ENCODE measurements at places on chromosomes 12 and 14. TPM values are rescaled to one million over a fixed set of nuclear protein-coding genes. Genes with fewer than 3 reads are reported as not detected.
A peak's percentile ranks its signal among the peaks of the same experiment; 100 is the strongest.

Gene CD4
- total RNA-seq: not detected

DNA sequence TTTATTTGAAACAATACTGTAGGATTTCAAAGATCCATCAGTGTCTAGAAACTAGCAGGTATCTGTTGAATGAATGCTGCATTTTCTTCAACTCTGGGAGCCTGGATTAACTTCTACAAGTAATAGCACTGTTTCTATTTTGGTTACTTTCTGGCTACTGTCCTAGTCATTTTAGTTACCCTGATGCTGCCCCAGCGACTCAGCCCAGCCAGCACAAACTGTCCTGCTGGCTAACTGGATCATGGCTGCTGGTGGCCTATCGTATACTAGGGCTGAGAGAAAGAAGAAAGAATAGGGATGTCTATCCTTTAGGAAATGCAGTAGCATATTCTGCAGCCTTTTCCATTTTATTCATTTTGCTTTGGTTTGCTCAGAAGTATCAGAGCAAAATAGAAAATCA, 53.9 kb downstream of the NTN4 start:
- H3K4me3 ChIP-seq: no peak overlapping the region
- H3K27ac ChIP-seq: no peak overlapping the region
- no peaks in the 10 kb centered on the region for H3K27me3 ChIP-seq
- no peak for DNase-seq

- peaks cover 4% of the 10 kb centered on the region for H3K4me1 ChIP-seq
- no peak for DNase-seq
- H3K27ac ChIP-seq: no peak overlapping the region
- H3K36me3 ChIP-seq: peaks cover 83% of the 10 kb centered on the region
- H3K4me3 ChIP-seq: no peak overlapping the region
- no peaks in the 10 kb centered on the region for H3K27me3 ChIP-seq
Observed at GRCh38 chr14:21257394-21257909, 11.8 kb downstream of the HNRNPC start.

DNA sequence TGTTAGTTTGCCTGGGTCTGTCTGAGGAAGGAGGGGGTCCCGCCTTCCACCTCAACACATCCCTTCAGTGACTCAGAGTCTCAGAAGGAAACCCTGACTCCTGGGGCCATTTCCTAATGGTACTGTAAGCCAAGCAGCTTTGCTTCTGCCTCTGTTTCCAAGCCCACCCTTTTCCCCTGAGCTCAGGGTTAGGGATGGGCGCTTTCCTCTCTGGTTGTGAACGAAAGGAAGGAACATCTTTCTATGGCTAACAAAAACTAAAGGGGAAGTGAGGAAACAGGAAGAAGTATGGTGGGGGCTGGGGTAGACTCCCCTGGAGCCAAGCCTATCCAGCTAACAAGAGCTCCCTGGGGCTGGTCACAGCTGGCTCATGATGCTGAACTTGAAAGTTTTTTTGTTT, 11.6 kb upstream of the UNC119B start:
- H3K27ac ChIP-seq: no peak overlapping the region
- no peak for DNase-seq

- no peaks in the 10 kb centered on the region for H3K4me1 ChIP-seq
- no peak overlapping the region for H3K27ac ChIP-seq
- DNase-seq: no peak
- peaks cover 6% of the 10 kb centered on the region for H3K36me3 ChIP-seq
- no peaks in the 10 kb centered on the region for H3K27me3 ChIP-seq
Observed at GRCh38 chr12:28313631-28314030, 123.4 kb downstream of the CCDC91 start.

GRCh38 chr12:32482226-32482625, 82.9 kb downstream of the FGD4 start:
- peak; percentile 73 for DNase-seq
- peaks cover 15% of the 10 kb centered on the region for H3K4me1 ChIP-seq
- H3K27me3 ChIP-seq: no peaks in the 10 kb centered on the region
- no peak overlapping the region for H3K4me3 ChIP-seq
- H3K27ac ChIP-seq: no peak overlapping the region

DNA sequence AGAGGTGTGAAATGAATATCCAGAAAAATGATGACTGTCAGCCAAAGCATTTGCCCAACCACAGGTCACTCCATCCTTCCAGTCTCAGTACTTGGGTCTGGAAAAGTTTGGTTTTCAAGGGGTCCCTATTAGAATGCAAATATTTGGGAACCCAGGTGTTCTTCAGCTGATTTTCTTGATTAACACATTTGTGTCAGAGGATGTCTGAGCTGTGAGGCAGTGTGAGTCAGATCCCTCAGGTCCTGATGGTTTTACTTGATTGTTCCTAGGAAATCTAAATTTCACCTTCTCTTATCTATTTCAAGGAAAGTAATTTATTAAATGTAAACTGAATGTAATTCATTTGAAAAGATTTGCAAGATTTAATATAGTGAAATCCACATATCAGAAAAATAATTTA, 71.5 kb downstream of the SSPN start:
- H3K36me3 ChIP-seq: no peaks in the 10 kb centered on the region
- no peaks in the 10 kb centered on the region for H3K27me3 ChIP-seq
- H3K4me1 ChIP-seq: no peaks in the 10 kb centered on the region
- H3K4me3 ChIP-seq: no peak overlapping the region

GRCh38 chr14:35375558-35376025, 29.0 kb downstream of the NFKBIA start:
- no peak overlapping the region for H3K27ac ChIP-seq
- H3K4me1 ChIP-seq: no peaks in the 10 kb centered on the region
- H3K36me3 ChIP-seq: no peaks in the 10 kb centered on the region
- H3K4me3 ChIP-seq: no peak overlapping the region
- DNase-seq: no peak

Gene HPD
- not detected for total RNA-seq

Gene NOVA1
- not detected for total RNA-seq

Gene C12orf60
- total RNA-seq: 0.69 TPM

DNA sequence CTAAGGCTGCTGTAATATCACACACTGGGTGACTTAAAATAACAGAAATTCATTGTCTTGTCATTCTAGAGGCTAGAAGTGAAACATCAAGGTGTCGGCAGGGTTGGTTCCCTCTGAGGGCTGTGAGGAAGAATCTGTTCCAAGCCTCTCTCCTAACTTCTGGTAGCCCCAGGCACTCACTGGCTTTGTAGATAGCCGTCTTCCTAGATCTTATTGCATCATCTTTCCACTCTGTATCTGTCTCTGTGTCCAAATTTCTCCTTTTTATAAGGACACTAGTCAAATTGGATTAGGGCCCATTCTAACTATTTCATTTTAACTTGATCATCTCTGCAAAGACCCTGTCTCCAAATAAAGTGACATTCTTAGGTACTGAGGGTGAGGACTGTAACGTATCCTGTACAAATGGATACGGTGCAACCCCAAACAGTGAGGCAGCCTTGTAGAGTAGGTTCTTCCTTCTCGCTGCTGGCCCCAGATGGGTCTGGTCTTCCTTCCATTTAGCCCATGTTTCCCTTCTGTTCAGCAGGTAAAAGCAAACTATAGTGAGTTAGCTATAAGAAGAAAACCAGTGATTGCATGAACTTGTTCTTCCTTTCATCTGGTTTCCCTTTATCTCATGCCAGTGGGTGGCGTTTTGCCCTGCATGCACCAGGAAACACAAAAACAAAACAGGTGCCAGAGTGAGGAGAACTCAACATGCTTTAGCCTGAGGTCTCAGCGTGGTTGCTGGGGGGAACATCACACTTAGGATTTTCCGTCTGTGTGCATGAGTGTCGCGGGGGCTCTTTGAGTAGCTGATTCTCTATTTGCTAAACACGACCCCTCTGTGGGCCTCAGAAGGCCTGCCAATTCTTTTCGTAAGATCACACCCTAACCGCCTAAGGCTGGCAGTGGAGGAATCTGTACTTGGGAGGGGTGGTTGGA, 19.5 kb downstream of the TTC9 start:
- H3K27ac ChIP-seq: no peak overlapping the region
- no peaks in the 10 kb centered on the region for H3K27me3 ChIP-seq
- H3K36me3 ChIP-seq: no peaks in the 10 kb centered on the region
- H3K4me1 ChIP-seq: peaks cover 45% of the 10 kb centered on the region

All from Karpas-422 (cell line).